ENCODE measurements at places on chromosomes 7 and 10. TPM values are rescaled to one million over a fixed set of nuclear protein-coding genes. Genes with fewer than 3 reads are reported as not detected.

DNA sequence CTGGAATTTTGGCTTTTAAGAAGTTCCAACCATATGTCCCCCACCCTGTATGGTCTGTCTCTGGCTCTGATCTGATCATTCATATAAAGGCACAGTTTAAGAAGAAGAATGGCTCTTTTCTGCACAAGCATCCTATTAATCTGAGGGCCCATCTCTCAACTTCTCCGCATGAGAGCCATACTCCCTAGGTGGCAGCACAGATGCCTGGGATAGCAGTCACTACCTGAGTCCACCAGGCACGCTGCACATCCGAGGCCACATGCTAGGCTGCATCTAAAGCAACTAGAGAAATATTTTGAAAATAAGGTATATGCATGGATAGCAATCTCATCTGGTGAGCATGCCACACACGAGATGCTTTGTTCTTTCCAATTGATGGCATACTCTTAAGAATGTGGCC, 565.5 kb downstream of the PARD3 start:
- no peak overlapping the region for H3K27ac ChIP-seq
- no peak for DNase-seq
- peaks cover 8% of the 10 kb centered on the region for H3K4me1 ChIP-seq
- no peaks in the 10 kb centered on the region for H3K36me3 ChIP-seq
- H3K4me3 ChIP-seq = no peak overlapping the region

- H3K4me1 ChIP-seq = peaks cover 9% of the 10 kb centered on the region
- no peak overlapping the region for H3K4me3 ChIP-seq
- no peak overlapping the region for H3K27ac ChIP-seq
- no peaks in the 10 kb centered on the region for H3K36me3 ChIP-seq
- DNase-seq = peak; percentile 2
These were observed 117.9 kb upstream of the COL1A2 start for GRCh38 chr7:94276795-94277194.

DNA sequence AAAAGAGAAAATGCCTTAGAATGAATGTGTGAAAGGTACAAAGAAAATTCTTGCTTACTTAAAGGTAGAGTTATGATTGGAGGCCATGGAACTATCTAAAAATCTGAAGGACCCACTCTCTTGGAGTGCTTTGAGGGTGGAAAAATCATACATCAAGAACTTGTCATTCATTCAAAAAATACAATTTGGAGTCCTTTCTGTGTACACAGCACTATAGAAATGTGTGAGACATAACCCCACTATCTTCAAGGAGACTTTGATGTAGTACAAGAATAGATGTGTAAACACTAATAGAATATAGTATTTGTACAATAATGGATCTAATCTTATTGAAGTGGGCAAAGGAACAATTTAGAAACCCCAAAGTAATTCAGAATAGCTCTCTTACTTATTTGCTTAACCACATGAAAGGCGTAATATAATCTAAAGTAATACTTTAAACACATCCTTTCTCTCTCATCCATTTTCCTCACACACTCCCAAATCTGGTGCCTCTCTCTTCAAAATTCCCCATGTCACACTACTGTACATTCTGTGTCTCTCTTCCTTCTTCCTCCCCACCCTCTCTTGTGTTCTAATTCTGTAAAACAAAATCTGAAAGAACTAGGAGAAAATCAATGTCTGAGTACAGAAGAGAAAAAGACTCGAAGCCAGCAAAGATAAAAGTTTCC, 166.7 kb downstream of the DNAJB9 start:
- no peak overlapping the region for H3K4me3 ChIP-seq
- no peak overlapping the region for H3K27ac ChIP-seq
- no peaks in the 10 kb centered on the region for H3K36me3 ChIP-seq
- no peak for DNase-seq
- H3K27me3 ChIP-seq = no peaks in the 10 kb centered on the region

DNA sequence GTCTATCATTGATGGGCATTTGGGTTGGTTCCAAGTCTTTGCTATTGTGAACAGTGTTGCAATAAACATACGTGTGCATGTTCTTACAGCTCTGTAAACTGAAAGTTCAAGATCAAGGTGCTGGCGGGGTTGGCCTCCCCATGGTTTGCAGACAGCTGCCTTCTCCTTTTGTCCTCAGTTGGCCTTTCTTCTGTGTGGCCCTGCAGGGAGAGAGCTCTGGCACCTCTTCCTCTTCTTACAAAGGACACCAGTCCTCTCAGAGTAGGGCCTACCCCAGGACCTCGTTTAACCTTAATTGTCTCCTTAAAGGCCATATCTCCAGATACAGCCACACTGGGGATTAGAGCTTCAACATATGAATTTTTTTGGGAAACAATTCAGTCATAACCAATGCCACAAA, 462.7 kb downstream of the TCERG1L start:
- no peaks in the 10 kb centered on the region for H3K4me1 ChIP-seq
- H3K36me3 ChIP-seq = no peaks in the 10 kb centered on the region
- no peak for DNase-seq
- H3K27ac ChIP-seq = no peak overlapping the region
- no peak overlapping the region for H3K4me3 ChIP-seq
- H3K27me3 ChIP-seq = no peaks in the 10 kb centered on the region

The FAM25G gene
- total RNA-seq = not detected

The PTPRZ1 gene
- total RNA-seq = 0.11 TPM

The PRSS37 gene
- total RNA-seq = not detected

GRCh38 chr10:104440221-104440620, 86.6 kb downstream of the CFAP58 start:
- no peaks in the 10 kb centered on the region for H3K27me3 ChIP-seq
- no peak for DNase-seq
- no peaks in the 10 kb centered on the region for H3K4me1 ChIP-seq
- H3K4me3 ChIP-seq = no peak overlapping the region

The GLI3 gene
- 10.1 TPM for total RNA-seq
